ENCODE measurements at places on chromosomes 6 and 20. TPM values are rescaled to one million over a fixed set of nuclear protein-coding genes. Genes with fewer than 3 reads are reported as not detected.
A peak's percentile ranks its signal among the peaks of the same experiment; 100 is the strongest.

CDKAL1 gene
- 22.7 TPM for total RNA-seq

FNDC11 gene
- total RNA-seq = 0.48 TPM

ORC3 gene
- 28.2 TPM for total RNA-seq

PNPLA1 gene
- total RNA-seq = not detected

CST1 gene
- total RNA-seq = not detected

SEL1L2 gene
- not detected for total RNA-seq

ZDHHC14 gene
- 5.2 TPM for total RNA-seq

APCDD1L gene
- total RNA-seq = not detected

SLC16A10 gene
- total RNA-seq = 7.1 TPM

SLC22A1 gene
- total RNA-seq = 1.2 TPM

DNA sequence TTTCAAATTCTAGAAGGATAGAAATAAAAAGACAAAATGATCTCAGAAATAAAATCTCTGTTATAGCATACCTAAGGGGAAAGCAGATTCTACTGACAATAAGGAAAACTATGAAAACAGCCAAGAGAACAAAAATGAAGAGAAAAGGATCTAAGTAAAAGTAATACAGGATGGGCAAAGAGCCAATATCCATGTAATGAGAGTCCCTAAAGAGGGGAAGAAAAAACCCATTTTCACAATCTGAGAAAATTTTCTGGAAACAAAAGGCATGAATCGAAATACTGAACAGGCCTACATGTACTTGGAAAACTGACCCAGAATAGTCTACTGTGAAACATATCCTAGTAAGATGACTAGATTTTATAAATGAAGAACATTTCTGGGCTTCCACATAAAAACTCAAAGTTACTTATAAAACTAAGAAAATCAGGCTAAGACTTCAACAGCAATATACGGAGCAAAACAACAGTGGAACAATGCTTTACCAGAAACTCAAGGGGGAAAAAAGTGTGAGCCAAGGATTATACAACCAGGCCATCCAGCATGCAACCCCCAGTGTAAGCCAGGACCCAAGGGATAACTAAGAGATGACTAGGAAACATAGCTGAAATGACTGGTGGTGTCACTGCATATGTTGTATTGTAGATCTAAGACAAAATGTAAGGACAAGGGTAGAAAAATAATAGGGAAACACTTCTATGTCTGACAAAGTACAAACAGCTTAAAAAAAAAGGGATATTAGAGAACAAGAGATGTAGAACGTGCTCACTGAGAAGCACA, 10.2 kb downstream of the NAPB start:
- H3K4me1 ChIP-seq = peaks cover 30% of the 10 kb centered on the region
- no peak overlapping the region for H3K27ac ChIP-seq
- no peak for DNase-seq
- no peaks in the 10 kb centered on the region for H3K27me3 ChIP-seq
- H3K4me3 ChIP-seq = no peak overlapping the region
- peaks cover 6% of the 10 kb centered on the region for H3K36me3 ChIP-seq

- no peaks in the 10 kb centered on the region for H3K4me1 ChIP-seq
- no peak for DNase-seq
- no peaks in the 10 kb centered on the region for H3K36me3 ChIP-seq
- no peak overlapping the region for H3K4me3 ChIP-seq
Measured at GRCh38 chr20:58544891-58545290, 29.7 kb upstream of the APCDD1L start.

GRCh38 chr6:105795913-105796517, 290.1 kb upstream of the PRDM1 start:
- H3K27ac ChIP-seq = no peak overlapping the region
- H3K4me3 ChIP-seq = no peak overlapping the region
- peaks cover 2% of the 10 kb centered on the region for H3K36me3 ChIP-seq
- peaks cover 6% of the 10 kb centered on the region for H3K27me3 ChIP-seq

GRCh38 chr6:149389509-149390297, 10.4 kb upstream of the SUMO4 start:
- H3K4me3 ChIP-seq = no peak overlapping the region
- H3K36me3 ChIP-seq = peaks cover 81% of the 10 kb centered on the region
- DNase-seq = no peak
- no peak overlapping the region for H3K27ac ChIP-seq

- DNase-seq = no peak
- no peaks in the 10 kb centered on the region for H3K4me1 ChIP-seq
- no peak overlapping the region for H3K4me3 ChIP-seq
- H3K36me3 ChIP-seq = no peaks in the 10 kb centered on the region
- H3K27me3 ChIP-seq = peaks cover 23% of the 10 kb centered on the region
Measured at GRCh38 chr20:57814529-57814928, 104.7 kb upstream of the PMEPA1 start.

DNA sequence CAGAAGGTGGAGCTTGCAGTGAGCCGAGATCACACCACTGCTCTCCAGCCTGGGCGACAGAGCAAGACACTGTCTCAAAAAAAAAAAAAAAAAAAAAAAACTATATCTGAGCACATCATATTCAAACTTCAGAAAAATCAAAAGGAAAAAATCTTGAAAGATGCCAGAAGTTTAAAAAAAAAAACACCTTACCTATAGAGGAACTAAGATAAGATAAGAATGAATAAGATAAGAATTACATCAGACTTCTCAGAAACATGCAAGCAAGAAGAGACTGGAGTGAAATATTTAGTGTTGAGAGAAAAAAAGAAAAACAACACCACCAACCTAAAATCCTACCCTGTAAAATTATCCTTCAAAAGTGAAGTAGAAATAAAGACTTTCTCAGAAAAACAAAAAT, 116.8 kb upstream of the ARID1B start:
- no peak overlapping the region for H3K27ac ChIP-seq
- H3K4me1 ChIP-seq = peaks cover 2% of the 10 kb centered on the region
- H3K4me3 ChIP-seq = no peak overlapping the region
- peaks cover 5% of the 10 kb centered on the region for H3K27me3 ChIP-seq
- H3K36me3 ChIP-seq = no peaks in the 10 kb centered on the region

- H3K27me3 ChIP-seq = no peaks in the 10 kb centered on the region
- H3K36me3 ChIP-seq = peaks cover 46% of the 10 kb centered on the region
- H3K4me1 ChIP-seq = peaks cover 41% of the 10 kb centered on the region
- peak overlapping the region; percentile 60 for H3K27ac ChIP-seq
Measured at GRCh38 chr6:18259675-18260447, 4.5 kb downstream of the DEK start.

DNA sequence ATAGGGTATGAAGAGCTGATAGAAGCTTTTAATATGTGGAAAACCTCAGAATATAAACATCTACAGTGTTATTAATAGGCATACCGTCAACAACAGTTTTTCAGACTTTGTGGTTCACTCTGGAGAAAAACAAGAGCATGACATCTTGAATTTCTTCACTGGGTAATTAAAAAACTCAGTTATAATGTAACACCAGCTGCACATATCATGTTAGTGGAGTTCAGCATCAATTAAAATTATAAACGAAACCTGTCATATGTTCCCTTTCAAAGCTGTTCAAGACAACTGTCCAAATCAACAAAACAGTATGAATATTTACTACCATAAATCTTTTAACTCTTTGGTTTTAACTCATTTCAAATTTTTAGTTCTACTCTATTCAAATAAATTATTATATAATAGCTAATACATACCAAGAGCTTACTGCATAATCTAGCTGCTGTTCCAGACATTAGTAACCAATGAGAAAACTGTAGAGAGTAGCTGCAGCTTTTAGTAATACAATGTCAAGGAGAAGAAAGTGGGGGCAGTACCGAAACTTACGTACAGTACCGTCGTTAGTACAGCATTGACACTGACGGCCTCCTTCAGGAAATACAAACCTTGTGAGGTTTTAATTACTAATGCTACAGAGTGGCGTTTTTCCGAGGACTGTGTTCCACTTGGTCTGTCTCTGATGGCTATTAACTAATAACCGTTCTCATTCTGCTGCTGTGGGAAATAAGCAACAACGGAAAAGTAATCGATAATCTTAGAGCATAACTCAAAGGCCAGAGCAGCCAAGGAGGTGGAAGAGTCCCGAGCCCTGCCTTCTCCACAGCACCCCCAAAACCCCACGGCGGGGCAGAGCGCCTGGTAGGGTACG, 532 bp upstream of the PM20D2 start:
- peaks cover 6% of the 10 kb centered on the region for H3K27me3 ChIP-seq
- peaks cover 19% of the 10 kb centered on the region for H3K36me3 ChIP-seq
- peak overlapping the region; percentile 91 for H3K4me3 ChIP-seq
- H3K4me1 ChIP-seq = peaks cover 34% of the 10 kb centered on the region

DNA sequence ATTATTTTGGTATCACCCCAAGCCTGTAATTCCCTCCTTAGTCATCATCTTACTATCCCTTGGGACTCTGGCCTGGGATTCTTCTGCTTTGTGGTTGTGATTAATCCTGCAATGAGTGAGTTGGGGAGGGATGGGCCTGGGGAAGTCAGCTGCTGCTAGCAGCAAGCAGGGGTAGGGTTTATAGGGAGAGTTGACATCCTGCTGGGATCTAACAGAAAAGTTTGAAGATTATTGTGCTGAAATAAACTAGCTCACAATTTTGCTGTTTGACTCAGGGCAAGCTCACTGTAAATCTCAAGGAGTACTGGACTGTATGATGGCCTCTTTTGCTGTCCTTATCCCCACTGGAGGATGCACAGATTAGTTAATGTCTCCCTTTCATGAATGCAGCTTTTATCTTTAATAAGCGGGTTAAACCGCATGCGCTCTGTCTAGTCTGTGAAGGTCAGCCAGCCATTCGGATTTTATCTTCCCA, 83.4 kb downstream of the JARID2 start:
- no peak for DNase-seq
- no peaks in the 10 kb centered on the region for H3K27me3 ChIP-seq
- peak overlapping the region; percentile 66 for H3K27ac ChIP-seq
- H3K4me3 ChIP-seq = peak overlapping the region; percentile 63
- H3K36me3 ChIP-seq = peaks cover 9% of the 10 kb centered on the region

DNA sequence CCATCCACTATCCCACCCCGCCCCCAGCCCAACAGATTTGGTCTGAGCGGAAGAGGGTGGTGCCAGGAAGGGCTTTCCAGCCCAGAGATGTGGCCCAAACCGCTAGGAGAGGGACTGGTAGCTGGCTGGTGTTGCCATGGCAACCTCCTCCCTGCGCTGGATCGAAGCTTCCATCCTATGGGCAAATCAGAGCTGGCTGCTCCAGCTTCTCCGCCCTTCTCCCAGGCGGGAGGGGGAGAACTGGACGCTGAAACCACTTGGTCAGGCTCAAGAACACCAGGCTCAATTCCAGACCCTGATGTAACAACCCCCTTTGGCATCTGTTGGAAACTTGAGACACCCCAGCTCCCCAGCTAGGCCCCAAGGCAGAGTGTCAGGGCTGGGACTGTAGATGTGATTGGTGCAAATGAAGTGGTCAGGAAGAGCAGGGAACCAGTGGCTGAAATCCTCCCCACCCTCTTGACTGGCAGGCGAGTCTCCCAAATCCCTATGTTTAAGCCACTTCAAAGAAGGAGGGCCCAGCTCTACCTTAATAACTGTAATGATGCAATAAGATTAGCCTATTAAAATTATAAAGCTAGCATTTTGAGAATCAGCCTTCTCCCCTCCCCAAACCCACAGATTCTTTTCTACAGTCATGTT, 4.2 kb downstream of the RIMS4 start:
- peaks cover 56% of the 10 kb centered on the region for H3K27me3 ChIP-seq
- DNase-seq = no peak
- H3K4me3 ChIP-seq = no peak overlapping the region
- no peaks in the 10 kb centered on the region for H3K36me3 ChIP-seq
- peaks cover 2% of the 10 kb centered on the region for H3K4me1 ChIP-seq

DNA sequence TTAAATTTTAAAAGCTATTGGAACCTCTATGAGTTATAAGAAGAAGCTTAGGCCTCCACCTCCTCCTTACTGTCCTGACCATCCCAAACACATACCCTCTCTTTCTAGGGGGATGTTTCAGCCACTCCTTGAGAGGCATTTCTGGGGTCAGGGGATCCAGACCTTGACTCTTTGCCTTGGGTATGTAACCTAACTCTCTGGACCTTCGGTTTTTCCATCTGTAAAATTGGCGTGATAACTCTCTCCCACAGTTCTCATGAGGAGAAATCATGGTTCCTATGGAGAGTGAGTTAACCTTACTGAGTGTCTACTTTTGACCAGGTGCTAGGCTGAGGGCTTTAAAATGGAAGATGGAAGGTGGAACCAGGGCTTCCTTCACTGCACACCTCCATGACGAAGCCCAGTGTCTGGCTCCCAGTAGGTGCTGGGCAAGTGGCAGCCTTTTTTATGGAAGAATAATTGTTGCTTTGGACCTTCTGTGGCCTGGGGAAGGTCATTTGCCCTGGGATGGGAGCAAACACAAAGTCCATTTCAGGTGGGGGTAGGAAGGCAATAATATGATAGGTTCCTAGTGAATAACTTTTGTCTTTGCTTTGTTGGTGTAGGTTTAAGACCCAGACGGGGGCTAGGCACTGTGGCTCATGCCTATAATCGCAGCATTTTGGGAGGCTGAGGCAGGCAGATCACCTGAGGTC, 18.4 kb downstream of the FOXP4 start:
- DNase-seq = no peak
- peaks cover 4% of the 10 kb centered on the region for H3K36me3 ChIP-seq
- H3K27me3 ChIP-seq = peaks cover 30% of the 10 kb centered on the region

GRCh38 chr20:4898282-4899244, 102.7 kb downstream of the SLC23A2 start:
- peaks cover 16% of the 10 kb centered on the region for H3K36me3 ChIP-seq
- H3K4me1 ChIP-seq = peaks cover 12% of the 10 kb centered on the region
- H3K27ac ChIP-seq = peak overlapping the region; percentile 13
- no peak for DNase-seq

DNA sequence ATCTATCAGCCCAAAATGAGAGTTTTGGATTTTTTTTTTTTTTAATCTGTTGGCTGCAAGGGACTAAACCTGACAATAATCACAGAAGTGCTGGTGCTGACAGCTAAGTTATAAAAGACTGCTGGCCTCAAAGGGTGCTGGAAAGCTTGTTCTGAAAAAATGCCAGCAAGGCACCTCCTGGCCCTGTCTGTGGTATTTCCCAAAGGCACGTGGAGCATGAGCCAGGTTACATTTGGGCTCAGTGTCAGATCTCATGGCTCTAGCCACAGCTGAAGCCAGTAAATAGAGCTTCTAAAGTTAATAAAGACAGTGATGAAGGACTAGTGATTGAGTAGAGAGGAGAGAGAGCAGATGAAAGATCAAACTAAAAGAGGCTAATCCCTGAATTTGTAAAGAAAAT, 178.9 kb downstream of the FUT9 start:
- DNase-seq = no peak
- H3K27me3 ChIP-seq = no peaks in the 10 kb centered on the region
- no peaks in the 10 kb centered on the region for H3K36me3 ChIP-seq
- no peak overlapping the region for H3K27ac ChIP-seq

DNA sequence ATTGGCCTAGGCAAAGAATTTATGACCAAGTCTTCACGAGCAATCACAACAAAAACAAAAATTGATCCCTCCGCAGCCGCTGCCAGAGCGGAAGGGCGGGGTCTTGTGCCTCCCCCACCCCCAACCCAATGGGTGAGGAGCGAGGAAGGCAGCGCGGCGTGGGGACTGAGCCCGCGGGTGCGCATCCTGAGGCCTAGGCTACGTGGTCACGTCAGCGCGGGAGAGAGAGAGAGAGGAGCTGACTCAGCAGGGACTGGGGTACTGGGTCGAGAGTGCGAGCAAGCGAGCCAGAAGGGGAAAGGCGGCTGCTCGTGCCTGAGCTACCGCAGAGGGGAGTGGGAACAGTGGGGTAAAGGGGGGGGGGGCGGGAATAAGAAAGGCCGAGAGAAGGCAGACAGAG, 90.1 kb upstream of the FERMT1 start:
- H3K4me3 ChIP-seq = no peak overlapping the region
- no peaks in the 10 kb centered on the region for H3K4me1 ChIP-seq
- H3K27ac ChIP-seq = no peak overlapping the region
- H3K36me3 ChIP-seq = no peaks in the 10 kb centered on the region
